ENCODE measurements at places on chromosomes 4 and X.

DNA sequence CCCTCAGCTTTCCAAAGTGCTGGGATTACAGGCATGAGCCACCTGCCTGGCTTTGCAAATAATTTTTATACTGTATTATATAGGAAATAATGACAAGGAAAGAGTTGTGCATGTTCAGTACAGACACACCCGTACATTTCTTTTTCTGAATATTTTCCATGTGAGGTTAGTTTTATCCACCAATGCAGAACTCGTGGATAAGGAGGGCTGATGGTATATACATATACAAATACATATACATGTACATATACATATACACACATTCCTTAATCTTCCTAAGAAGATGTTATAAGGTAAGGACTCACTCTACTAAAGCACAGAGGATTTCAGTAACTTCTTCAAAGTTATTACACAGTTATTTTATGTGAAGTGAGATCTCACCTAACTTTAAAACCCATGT lies 925.8 kb downstream of the C4orf33 start:
- no peak for DNase-seq

DNA sequence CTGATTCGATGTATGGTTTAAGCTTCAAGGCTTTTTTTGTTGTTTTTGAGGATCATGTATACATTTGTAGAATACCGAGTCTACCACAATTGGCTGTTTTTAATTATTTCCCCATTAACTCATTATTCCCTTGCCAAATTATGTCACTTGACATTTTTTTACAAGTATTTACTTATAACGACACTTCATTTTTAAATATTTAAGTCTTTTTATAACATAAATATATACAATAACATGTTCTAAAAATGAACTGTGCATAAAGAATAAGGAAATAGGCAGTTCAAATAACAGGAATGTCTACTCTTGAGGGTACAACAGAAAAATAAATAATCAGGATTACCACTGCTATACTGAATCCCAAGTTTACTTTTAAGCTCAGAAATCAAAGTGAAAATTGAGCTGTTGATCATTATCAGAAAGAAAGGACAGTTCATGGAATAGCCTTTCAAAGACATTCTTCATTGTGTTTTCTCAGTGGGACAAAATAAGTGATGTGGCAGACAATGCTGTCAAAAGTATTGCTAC lies 627.5 kb downstream of the PCDH19 start:
- no peak for DNase-seq

DNA sequence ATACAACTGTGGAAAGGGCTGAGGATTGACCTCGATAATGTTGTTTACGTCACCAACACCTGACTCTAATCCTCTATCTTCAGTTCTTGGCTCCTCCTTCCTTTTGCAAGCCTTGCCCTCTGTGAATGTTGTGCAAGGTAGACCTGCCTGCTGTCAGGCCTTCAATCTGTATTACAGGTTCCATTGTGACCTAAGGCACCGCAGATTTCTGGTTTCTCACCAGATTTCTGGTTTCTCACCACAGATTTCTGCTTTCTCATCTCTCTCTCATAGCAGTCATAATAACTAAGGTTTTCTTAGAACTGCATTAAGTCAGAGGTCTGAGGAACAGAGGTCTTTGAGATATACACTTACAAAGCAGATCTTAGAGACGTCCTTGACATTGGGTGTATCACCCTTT lies 51.5 kb upstream of the ETNPPL start:
- no peak for DNase-seq

GRCh38 chr4:84547211-84547610 lies 35.7 kb upstream of the CDS1 start:
- DNase-seq: no peak

DNA sequence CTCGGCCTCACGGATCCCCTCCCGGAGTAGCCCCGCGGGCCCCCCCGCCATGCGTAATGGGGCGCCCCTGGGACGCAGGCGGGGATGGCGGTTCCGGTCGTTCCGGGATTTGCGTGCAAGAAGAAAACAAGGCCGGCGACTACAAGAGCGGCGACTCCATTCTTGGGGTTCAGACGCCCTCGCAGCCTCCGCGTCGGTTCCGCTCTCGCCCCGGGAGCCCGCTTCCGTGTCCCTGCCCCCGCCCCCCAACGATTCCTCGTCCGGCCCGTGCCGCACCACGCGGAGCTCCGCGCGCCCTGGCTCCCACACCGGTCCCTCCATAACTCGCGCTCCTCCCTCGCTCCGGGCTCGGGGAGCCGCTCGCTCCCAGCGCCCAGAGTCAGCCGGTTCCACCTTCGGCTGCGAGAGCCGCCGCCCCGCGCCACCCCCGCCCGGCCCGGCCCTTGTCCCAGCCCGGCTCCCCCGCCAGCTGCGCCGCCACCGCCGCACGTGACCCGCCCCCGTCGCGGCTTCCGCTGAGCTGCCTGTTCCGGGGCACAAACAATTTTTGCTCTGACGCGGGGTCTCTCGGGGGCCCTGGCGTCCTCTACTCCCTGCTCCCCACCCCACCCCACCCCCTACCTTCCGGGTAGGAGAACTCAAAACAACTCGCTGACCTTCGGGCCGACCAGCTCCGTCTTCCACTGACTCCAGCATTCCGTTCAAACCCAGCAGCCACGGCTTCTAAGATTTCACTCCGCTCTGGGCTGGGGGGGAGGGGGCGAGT lies 78.8 kb upstream of the BCOR start:
- DNase-seq: no peak

- DNase-seq: peak; percentile 41
These were observed 15.0 kb upstream of the STS start for GRCh38 chrX:7132335-7133049.

GRCh38 chr4:70829015-70829414 lies 10.7 kb downstream of the GRSF1 start:
- no peak for DNase-seq

DNA sequence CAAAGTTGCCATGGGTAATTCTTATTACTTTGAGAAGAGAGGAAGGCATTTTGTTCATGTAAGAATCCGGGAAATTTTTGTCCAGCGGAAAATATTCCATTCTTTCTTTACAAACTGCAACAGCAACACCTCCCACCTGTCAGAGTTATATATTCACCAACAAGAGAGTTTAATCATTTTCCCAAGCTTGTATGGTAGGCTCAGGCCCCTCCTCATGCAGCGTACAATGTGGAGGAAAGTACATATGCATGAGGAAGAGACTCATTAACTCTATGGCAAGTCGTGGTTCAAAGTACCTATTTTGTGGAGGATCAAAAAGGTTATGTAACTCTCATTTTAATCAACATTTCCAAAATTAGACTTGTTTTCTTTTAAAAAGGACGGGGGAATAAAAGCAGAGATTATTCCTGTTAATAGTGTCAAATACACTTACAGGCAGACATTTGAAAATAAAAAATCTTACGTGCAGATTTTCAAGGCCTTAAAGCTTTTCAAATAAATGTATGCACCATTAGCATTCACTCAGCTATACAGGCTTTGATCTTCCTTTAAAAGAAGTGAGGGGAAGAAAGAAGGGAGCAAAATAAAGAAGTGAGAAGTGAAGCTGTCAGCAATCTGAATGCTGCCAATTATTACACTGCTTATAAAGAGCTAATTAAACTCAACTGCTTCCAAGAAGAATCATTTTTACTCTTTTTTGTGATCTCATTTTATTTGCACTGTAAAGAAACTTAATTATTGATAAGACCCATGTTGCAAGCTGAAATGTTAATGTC lies 204.8 kb downstream of the FAT4 start:
- DNase-seq: no peak

- no peak for DNase-seq
These were observed 108.3 kb upstream of the KLHL4 start for GRCh38 chrX:87409113-87409841.

All from NCI-H748 treated with DMSO at 0.1 percent for 48 hours (cell line).